ENCODE measurements at places on chromosomes 3 and 15. TPM values are rescaled to one million over a fixed set of nuclear protein-coding genes. Genes with fewer than 3 reads are reported as not detected.

The LYSMD4 gene
- total RNA-seq: 6.8 TPM

The KIF7 gene
- total RNA-seq: 13.0 TPM

The ATP13A4 gene
- total RNA-seq: 0.14 TPM

The SLC6A20 gene
- total RNA-seq: 0.28 TPM

The USF3 gene
- total RNA-seq: 14.1 TPM

The NAALADL2 gene
- total RNA-seq: 12.3 TPM

The LIPH gene
- total RNA-seq: 0.19 TPM

The ZNF445 gene
- total RNA-seq: 14.8 TPM

The CASR gene
- total RNA-seq: not detected
